ENCODE measurements at places on chromosomes 4 and X.
A peak's percentile ranks its signal among the peaks of the same experiment; 100 is the strongest.

DNA sequence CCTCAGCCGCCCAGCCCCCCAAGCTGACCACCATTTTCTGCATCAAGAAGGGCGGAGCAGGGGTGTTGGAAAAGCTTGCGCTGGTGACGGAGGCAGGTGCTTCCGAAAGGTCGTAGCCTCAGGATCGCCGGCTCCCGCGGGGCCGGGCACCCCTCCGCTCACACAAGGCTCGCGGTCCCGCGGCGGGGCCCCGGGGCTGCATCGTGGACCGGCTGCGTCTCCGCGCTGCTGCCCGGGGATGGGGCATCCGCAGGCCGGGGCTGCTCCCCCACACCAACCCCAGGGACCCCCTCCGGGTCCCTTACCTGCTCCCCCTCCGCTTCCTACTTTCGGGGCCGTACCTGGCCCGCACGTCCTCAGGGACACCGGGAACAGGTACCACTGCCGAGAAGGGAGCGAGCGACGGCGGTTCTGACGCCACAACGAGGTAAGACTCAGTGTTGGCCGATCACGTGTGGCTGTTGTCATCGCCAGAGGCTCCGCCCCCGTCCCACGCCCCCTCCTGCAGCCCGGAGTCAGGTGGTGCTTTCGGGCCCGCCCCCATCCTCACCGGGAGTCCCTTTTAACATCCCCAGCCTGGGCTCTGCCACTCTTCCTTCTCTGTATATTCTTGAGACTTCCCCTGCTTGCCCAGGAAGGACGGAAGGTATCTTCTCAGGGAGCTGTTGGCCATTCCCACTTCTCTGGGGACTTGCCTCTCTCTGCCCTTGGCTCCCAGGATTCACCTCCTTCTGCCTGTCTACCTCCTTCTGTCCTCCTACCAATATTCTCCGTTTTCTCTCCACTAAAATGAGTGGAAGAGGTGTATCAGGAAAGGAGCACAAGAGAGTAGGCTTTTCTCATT, at the start of gene BEX2:
Gene BEX2 (minus strand): TSS at position 436 of the 844 bp plus-strand sequence. CDS start 1,014 bp downstream, outside the sequence.
- peak; percentile 44 for DNase-seq

DNA sequence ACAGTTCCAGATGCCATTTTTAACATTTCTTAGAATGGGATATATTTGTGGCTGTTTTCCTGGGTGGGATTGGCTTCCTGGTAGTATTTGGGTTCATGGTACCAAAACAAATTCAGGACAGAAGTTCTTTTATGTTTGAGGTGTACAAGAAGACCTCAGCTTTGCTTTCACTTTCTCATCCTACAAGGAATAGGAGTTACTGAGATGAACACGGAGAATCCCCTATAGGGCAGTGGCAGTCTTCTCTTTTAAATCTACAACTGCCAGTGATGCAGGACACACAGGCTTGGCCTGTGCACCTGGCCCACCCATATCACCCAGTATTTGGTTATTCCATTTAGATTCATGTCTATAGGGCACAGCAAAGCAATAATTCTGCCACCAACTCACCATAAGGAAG, 35.2 kb downstream of the SLC10A7 start:
- DNase-seq: no peak

GRCh38 chr4:48654015-48654664, 125.9 kb downstream of the FRYL start:
- DNase-seq: no peak

- no peak for DNase-seq
Measured at GRCh38 chrX:16695079-16695676, 17.3 kb downstream of the CTPS2 start.

DNA sequence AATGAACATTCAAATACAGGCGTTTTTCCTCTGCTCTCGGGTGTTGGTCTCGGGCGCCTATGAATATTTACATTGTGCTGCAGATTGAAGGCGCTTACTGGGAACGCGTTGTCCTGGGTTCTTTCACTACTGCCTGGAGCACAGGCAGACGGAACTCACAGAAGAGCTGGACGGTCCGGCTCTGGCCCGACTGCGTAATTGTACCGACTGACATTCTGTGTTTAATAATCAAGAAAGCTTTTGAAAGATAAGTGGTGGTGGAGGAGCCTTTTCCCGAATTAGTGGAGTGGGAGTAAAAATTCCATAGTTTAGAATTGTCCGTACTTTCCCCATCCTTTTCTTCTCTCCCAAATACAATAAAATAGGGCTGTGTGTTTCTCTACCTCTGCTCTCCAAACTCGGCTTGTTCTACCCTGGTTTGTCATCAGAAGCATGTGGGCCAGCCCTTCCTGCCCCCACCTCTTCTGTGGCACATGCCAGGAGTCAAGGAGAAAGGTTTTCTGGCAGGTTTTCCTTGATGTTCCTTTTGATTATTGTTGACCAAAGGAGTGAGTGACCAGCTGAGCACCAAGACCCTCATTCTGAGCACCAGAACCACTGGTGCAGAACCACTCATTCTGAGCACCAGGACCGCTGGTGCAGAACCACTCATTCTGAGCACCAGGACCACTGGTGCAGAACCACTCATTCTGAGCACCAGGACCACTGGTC, 2.3 kb downstream of the FHDC1 start:
- no peak for DNase-seq
